ENCODE measurements at places on chromosomes 3 and 15.

- no peak for DNase-seq
These were observed 16.4 kb downstream of the PRR23E start for GRCh38 chr3:127209155-127209839.

DNA sequence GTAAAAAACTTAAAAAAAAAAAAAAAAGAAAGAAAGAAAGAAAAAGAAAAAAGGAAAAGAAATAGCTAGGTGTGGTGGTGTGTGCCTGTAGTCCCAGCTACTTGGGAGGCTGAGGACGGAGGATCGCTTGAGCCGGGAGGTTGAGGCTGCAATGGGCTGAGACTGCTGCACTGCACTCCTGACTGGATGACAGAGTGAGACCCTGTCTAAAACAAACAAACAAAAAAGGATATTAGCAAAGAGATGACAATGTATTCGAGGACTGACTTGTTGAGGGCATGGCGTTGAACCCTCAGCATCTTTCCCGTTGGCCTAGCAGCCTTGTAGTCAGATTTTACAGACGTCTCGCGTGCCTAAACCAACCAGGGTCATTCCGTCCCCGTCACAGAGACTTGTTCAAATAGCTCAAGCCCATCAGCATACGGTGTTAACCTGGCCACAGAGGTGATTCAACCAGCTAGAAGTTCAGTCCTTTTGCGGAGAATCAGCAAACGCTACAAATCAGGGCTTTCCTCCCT is 528 bp upstream of the NIT2 start:
- no peak for DNase-seq

DNA sequence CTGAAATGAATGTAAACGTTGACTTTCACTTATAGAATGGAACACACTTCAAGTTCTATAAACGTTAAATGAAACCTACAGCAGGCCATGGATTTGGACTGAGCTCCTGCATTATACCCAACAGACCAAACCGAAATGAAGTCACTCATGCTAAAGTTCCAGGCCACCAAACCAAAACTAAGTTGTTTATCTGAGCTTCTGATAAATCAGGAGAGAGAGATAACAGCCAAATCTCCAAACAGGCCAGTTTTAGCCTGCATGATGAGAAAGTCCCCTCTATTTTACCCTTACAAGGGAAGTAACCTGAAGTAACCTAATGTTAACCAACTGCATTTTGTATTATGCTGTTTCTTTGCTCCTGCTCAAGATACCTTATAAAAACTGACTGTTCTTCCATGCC is 44.5 kb downstream of the DCUN1D1 start:
- no peak for DNase-seq

DNA sequence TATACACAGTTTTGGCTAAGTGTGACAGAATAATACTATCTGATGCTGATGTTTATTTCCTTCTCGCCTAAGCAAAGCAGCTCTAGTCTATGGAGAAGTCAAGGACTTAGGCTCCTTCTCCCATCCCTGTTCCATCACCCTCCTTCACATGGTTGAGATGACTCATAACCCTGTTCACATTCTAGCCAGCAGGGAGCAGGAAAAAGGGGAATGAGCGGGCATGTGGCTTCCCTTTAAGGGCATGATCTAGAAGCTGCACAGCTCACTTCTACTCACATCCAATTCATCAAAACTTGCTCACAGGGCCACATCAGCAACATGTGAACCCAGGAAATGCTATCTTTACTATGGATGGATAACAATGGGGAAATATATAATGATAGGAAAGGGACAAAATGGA is 40.9 kb downstream of the CBLB start:
- DNase-seq: peak; percentile 74

- DNase-seq: peak; percentile 25
These were observed at the start of gene ACTRT3 for GRCh38 chr3:169769287-169770181. TSS of gene ACTRT3 (minus strand) at chr3:169769561. CDS start at chr3:169769520, 41 bp downstream.

DNA sequence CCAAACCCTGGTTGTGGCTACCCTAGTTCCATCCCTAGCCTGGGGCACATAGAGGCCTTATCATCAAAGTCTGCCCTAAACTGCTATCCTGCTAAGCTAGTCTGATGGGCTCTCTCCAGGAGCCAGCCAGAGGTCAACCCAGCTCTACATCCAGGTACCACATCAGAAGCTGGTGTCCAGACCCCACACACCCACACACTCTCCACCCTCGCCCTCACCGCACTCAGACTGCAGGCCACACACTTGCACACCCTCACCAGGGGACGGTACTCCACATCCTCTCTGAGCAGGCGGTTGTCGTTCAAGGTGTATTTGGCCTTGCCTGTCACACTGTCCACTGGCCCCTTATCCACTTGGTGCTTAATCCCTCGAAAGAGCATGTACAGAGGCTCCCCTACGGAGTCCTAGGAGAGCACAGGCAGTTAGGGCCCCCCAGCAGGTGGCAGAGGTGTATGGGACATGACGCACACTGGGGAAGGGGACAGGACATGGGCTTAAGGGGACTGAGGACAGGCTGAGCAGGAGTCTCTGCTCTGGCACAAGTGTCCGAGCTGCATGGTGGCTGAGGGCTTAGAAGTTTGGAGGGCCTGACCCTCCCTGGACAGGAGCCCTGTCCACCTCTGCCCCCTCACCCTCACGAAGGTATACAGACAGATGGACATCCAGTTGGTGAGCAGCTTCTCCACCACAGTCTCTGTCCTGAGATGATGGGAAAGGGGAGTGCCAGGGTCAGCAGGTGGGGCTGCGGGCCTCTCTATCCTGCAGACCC is 18.1 kb downstream of the PLXNB1 start:
- DNase-seq: no peak

DNA sequence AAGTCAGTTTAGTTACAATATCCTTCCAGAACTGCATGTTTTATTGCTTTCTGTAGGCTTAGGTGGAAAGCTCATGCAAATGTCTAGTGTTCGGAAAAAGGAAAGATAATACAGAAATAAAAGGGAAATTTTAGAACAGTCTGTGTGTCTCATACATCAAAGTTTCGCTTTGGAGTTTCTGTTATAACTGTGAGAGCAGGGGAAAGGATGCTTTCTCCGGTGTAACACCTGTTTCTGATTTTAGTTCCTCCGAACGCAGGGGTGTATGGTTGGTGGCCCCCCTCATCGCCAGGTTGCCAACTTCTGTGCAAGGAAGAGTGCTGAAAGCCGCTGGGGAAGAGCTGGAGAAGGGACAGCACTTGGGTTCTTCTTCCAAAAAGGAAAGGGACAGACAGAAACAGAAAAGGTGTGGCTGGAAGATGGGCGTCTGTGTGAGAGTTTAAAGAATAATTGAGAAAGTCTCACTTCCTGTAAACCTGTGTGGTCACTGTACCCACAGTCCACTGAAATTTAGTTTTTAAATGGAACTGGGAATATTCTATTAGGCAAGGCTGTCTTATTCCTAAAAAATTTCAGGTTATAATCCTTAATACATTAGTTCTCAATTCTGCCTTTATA is 6.7 kb downstream of the P2RY12 start:
- no peak for DNase-seq

GRCh38 chr15:73004462-73004861 is 47.8 kb upstream of the NEO1 start:
- no peak for DNase-seq

GRCh38 chr3:30982416-30983075 is 88.1 kb upstream of the GADL1 start:
- no peak for DNase-seq

- peak; percentile 91 for DNase-seq
These were observed 194.8 kb upstream of the DPH6 start for GRCh38 chr15:35740761-35741160.

- DNase-seq: no peak
These were observed 16.7 kb downstream of the TFG start for GRCh38 chr3:100725935-100726513.

GRCh38 chr3:78698431-78698830 is 1069.4 kb downstream of the ROBO1 start:
- no peak for DNase-seq
